CD4-positive, CD25-positive, alpha-beta regulatory T cell (primary cell): ENCODE measurements at places on chromosomes 16 and 17. TPM values are rescaled to one million over a fixed set of nuclear protein-coding genes. Genes with fewer than 3 reads are reported as not detected.
A peak's percentile ranks its signal among the peaks of the same experiment; 100 is the strongest.

- H3K4me3 ChIP-seq: no peak overlapping the region
- no peaks in the 10 kb centered on the region for H3K27me3 ChIP-seq
- no peaks in the 10 kb centered on the region for H3K4me1 ChIP-seq
- peaks cover 64% of the 10 kb centered on the region for H3K36me3 ChIP-seq
Observed at GRCh38 chr17:2466931-2467330, 44.8 kb downstream of the METTL16 start.

GRCh38 chr17:46199379-46199778 lies 6.2 kb upstream of the KANSL1 start:
- no peak for DNase-seq
- H3K4me3 ChIP-seq: no peak overlapping the region
- H3K27me3 ChIP-seq: no peaks in the 10 kb centered on the region
- peaks cover 21% of the 10 kb centered on the region for H3K4me1 ChIP-seq
- no peak overlapping the region for H3K27ac ChIP-seq

DNA sequence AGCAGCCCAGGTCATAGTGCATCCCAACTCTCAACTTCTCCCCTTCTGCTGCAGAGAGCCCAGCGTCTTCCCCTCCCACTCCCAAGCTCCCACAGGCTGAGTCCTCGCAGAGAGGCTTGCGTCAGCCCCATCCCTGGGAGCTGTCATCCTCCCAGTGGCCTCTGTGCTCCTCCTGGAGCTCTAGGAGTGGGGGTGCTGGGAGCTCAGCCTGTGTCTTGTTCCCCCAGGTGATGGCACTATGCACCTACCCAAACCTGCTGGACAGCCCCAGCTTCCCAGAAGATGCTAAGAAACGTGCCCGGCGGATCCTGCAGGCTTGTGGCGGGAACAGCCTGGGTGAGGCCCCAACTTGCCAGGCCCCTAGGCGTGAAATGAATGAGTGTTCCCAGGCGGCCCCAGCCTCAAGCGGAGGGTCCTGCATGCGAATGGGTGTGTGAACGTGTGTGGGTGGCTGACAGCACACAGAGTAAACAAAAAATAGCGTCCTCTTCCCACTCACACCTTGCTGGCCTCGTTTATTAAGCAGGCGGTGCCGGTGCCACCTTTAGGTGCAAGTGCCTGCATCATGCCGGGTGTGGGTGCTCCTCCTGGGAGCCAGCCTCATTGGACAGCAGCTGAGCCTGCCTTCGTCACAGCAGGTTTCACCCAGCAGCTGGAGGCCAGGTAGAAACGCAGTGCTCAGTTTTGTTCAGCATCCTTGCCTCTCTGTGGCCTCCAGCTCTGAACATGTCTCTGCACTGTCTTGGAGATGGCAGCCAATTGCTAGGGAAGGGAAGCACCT lies 16.5 kb downstream of the GPT2 start:
- H3K27me3 ChIP-seq: no peaks in the 10 kb centered on the region
- DNase-seq: no peak
- H3K27ac ChIP-seq: no peak overlapping the region
- H3K36me3 ChIP-seq: no peaks in the 10 kb centered on the region
- no peaks in the 10 kb centered on the region for H3K4me1 ChIP-seq
- no peak overlapping the region for H3K4me3 ChIP-seq

DNA sequence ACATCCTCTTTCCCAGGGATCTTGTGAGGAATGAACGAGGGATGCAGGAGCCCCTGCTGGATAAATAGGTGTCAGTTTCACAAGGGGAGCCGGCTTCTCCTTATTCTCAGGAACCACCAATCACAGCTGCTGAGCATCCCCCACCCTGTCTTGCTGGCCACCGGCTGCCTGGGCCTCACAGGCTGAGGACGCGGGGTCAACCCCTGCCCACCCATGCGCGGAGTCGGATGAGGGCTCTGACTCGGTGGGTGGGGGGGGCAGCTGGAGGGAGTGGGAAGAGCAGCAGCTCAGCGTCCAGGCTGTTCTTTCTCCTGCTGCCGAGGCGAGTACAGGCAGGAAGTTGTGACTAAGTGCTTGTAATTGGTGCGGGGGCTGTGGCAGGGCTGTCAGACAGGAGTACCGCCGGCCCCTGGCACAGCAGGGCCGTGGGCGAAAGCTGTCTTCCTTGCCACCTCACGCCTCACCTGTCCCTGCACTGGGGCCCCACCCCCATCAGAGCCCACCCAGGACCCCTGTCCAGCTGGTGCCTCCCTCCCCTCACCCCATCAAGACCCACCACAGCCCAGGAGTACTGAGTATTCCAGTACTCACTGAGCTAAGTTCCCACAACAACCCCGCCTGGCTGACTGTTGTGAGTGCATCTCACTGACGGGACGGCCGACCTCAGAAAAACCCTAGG lies 11.0 kb upstream of the DPEP1 start:
- H3K27ac ChIP-seq: no peak overlapping the region
- peaks cover 13% of the 10 kb centered on the region for H3K4me1 ChIP-seq
- peak; percentile 29 for DNase-seq
- H3K36me3 ChIP-seq: no peaks in the 10 kb centered on the region

- peaks cover 1% of the 10 kb centered on the region for H3K27me3 ChIP-seq
- H3K27ac ChIP-seq: no peak overlapping the region
- no peaks in the 10 kb centered on the region for H3K4me1 ChIP-seq
- H3K4me3 ChIP-seq: no peak overlapping the region
Observed at GRCh38 chr17:63033142-63033541, 67.1 kb downstream of the TANC2 start.

The CES1 gene
- polyA plus RNA-seq: 1.1 TPM

- no peaks in the 10 kb centered on the region for H3K4me1 ChIP-seq
- no peak overlapping the region for H3K4me3 ChIP-seq
- H3K27me3 ChIP-seq: no peaks in the 10 kb centered on the region
- no peak overlapping the region for H3K27ac ChIP-seq
Observed at GRCh38 chr17:12457493-12457892, 208.2 kb upstream of the MYOCD start.
